ENCODE measurements at places on chromosomes 7 and 10.

GRCh38 chr10:12701696-12702095 lies 299.8 kb downstream of the CCDC3 start:
- no peak for DNase-seq

DNA sequence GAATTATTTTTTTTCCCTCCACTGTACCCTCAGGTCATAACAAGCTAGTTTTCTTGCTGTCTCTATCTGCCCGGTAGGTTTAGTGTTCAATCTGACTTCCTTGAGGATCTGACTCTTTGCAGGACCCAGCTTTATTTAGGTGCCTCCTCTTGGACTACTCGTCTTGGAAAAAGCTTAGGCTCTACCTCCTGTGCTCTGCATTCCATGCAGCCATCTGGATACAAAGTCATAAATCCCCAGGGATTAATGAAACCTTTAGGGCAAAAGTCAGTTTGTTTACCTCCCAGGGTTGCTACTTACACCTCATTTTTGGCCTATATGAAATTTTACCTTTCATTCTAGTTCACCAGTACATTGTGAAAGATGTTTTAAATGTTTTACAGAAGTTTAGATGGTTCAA lies 8.0 kb downstream of the STAG3 start:
- DNase-seq, result no peak

DNA sequence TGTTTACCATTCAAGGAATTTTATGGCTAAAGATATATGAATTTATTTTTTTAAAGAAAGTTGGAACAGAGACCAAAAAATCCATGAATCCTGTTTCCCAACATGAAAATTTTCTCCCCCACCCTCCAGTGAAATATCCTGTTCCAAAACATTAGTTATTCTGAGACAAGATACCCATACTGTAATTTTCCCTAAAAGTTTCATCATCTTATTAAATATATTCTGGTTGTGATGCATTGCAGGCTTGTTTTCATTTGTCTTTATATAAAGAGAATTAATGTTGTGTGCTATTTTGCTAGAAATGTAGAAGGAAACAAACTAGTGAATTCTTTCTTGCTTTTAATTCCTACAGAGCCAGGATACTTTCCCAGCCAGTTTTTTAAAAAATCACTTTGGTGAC lies 106.6 kb downstream of the EXOC4 start:
- no peak for DNase-seq

DNA sequence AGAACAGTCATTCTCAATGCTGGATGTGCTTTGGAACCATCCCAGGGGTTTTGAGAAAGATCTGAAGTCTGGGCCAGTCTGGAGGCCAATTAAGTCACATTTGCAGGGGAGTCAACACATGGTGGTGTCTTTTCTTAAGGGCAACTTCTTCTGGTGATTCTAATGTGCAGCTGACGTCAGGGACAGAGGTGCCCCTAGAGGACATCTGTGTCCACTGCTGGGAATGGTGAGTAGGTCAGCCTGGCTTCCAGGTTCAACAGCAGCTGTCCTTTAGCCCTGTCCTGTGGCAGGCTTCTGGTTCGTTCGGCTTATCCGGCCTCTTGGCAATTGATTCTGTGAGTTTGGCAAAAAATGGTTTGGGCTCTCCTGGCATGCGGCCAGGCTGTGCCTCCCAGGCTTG lies 269.7 kb upstream of the HABP2 start:
- DNase-seq, result no peak

- DNase-seq, result no peak
Observed at GRCh38 chr10:28939281-28940157, 262.2 kb downstream of the BAMBI start.

- no peak for DNase-seq
Observed at GRCh38 chr7:103059471-103059870, 15.1 kb downstream of the FBXL13 start.

DNA sequence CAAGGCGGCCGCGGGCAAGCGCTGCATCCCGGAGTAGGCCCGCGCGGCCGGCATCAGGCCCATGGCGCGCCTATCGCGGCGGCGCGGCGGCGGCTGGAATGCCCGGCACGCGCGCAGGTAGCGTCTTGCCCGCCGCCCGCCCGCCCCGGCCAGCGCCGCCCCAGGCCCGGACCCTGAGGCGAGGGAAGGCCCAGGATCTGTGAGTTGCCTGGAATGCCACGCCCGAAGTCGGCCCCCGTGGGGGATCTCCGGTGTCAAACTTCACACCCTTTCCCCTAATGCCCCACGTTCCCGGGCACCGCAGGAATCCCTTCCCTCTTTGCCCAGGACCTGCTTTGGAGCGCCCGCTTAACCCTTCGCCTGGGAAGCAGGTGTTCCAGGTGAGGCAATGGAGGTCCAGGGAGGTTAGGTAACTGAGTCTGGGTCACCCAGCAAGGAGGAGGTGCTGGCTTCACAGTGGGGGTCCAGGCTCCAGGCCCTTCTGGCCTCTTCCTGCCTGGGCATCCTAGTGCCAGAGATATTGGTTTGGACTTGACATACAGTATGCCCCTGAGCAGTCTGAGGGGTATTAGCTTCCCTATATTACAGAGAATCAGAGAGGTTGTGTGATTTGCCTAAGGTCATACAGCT lies 138.1 kb downstream of the ARHGAP22 start:
- DNase-seq, result no peak

- no peak for DNase-seq
Observed at GRCh38 chr10:84665883-84666463, 337.6 kb downstream of the CCSER2 start.

DNA sequence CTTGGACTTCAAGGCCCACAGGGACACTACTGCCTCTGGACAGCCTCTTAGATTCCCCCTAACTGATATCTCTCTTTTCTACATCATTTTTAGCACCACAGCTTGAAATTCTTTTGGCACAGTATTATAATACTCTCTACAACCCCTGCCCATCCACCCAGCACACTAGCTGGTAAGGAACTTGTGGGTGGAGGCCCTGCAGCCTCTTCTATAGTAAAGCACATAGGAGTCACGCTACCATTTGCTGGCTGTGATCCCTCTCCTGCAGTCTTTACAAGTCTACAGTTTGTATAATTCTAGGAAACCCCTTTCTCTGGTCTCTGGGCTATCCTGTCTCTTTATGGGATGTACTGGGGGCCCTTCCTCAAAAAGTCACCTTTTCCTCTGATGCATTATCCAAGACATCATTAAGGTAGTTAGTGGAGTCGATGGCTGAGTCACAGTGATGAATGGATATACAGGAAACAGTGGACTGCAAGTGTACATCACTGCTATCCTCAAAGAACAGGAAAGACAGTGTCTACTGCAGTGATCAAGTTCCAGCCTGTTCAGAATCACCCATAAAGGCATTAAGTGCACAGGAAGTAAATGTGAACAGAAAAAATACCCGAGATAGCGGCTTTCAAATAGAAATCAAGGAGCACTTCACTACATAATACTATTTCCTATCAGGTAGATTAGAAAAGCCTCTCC lies 54.4 kb downstream of the STK17A start:
- DNase-seq, result no peak

DNA sequence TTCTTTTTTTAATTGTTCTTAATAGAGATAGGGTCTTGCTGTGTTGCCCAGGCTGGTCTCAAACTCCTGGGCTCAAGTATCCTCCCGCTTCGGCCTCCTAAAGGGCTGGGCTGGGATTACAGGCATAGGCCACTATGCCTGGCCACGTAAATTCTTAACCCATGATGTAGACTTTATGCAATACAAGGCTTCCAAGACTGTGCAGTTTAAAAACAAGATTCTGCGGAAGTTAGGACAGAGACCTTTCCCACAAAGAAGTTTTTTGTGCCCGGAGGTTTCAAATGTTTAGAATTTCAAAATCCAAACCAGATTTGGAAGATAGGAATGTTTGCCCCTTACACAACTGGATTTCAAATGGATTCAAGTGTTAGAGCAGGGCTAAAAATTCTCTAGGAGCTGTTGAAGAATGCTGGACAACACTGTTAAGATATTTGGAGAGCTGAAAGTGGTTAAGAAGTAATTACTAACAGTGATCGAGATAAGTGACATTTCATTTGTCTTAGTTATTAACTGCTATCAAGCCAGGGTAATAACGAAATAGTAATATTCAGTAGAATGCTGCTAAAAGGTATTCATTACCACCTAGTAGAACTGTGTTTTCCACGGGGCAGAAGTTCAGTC lies 7.4 kb downstream of the APBB1IP start:
- no peak for DNase-seq

GRCh38 chr7:45028138-45028919 lies 28.3 kb downstream of the CCM2 start:
- DNase-seq, result no peak

- DNase-seq, result no peak
Observed at GRCh38 chr10:109889867-109890266, 33.4 kb downstream of the XPNPEP1 start.

DNA sequence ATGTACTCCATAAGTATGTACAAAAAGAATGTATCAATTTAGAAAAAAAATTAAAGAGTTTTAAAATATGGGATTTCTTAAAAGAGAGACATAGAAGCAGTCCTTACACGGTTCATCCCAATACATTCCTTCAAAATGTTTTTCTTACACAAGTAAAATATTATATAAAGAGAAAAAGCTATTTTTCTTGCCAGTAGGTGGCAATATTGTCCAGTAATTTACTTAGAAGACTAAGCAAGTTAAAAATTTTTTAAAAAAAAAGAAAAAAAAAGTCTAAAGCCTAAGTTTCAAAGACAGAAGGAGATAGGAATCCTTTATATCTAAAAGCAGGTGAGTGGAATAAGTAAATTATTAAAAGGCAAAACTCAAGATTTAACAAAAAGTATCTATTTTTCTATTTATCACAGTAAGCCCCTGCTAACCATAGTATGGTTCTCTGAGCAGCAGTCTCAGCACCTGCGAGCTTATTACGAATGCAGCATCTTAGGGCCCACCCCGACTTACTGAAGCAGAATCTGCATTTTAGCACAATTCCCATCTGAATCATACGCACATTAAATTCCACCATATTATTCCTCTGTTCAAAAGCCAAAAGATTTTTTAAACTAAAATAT lies 240.6 kb downstream of the DGKI start:
- DNase-seq, result no peak

DNA sequence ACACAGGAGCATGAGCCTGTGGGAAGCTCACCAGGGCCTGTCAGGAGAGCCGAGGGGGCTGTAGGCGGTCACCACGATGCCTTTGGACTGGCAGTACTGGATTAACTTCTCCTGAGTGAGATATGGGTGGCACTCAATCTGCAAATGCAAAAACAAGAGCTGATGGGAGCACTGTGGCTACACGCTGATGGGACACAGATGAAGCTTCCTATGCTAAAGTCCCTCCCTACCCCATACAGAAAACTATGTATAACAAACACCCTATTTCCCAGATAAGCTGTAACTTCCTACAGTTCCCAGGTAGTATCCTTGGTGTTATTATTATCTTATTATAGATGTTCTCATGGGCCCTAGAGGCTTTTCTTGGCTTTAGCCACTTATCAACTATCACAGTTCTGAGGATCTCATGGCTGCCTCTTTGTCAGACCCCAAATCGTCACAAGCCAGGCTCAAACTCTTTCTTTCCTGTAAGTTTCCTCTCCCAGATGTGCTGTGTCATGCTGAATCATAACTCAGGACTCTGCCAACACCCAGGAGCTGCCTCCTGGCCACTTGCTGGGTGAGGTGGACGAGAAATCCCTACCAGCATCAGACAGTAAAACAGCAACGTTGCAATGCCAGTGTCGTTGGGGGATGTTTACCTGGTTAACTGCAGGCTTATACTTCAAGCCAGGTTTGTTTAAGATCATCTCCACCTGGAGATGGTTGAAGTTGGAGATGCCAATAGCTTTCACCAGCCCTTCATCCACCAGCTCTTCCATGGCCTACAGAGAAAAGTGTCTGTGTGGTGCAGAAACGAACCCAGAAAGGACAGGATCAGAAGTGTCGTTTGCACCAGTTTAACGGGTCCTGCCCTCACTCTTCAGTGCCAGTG lies 10.3 kb downstream of the AKR1B1 start:
- DNase-seq, result no peak

DNA sequence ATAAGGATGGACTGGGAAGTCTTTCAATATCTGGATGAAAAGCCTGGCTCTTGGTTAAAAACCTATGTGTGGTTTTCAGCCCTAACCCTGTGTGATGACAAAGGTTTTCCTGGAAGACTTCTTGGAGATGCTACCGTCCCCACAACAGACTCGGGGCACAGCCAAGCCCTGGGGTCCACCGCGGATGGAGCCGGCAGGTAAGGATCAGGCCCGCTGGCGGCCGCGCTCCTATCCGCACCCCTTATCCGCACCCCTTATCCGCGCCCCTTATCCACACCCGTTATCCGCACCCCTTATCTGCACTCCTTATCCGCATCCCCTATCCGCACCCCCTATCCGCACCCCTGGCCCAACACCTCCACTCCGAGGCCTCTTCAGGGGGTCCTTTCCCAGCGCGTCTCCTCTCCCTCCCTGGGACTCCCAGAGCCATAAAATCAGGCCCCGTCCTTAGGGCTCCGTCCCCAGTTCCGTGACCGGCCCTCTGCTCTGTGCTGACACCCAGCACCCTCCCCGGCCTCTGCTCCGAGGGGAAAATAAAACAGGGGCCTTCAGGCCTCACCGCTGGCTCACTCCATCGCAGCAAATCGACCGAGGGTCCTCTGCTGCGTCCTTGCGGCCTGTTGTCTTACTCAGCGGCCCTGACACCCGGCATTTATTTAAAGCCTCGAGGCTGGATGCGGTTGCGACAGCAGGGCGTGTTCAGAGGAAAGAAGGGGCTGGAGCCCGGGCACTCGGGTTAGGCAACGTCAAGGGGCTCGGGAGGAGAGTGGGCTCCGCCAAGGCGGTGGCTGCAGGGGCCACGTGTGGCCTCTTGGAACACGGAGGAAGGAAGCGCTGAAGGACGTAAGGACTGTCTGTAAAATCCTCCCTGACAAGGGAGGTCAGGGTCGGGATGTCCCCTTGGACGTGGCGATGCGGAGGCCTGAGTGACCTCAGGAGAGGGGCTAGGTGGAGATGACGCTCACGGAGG lies 215.1 kb upstream of the ADARB2 start:
- DNase-seq, result no peak

DNA sequence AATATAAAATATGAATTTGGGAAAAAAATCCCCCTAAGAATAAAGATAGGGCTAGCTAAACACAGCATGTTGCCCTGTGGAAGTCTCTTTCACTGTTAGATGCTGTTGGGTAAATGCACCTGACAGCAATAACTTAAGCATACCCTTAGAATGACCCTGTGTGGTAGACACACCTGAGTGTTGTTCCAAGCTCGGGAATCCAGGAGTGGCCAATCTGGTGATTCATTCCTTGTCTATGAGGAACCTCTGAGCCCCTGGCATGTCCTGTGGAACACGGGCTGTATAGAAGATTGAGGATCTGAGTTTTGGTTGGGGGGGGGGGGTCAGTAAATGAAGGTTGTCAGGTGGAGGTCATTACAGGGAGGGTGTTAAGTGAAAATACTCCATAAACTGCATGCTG lies 730.0 kb upstream of the IGFBP3 start:
- no peak for DNase-seq

GRCh38 chr10:48548531-48549135 lies 56.2 kb downstream of the ARHGAP22 start:
- DNase-seq, result no peak

DNA sequence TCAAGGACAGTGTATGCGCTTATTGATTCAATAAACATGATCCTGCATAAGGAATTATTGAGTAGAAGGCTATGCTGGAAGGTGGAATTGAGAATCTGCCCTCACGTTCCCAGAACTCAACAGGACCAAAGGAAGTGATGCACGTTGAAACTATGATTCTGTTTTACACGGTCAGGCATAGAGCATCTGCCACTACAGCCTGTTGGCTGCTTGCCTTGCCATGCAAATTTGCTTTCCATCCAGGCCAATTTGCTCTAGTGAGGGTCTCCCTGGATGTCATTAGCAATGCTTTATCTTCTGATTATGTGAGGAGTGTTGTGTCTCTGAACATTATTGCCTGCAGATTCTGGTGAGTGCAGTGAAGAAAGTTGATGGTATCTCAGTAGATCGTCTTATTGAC lies 132.9 kb downstream of the ADRA2A start:
- DNase-seq, result no peak

Data from caudate nucleus (tissue), 63 donors.